SK-N-SH (cell line): ENCODE measurements at places on chromosomes 11 and 22.

DNA sequence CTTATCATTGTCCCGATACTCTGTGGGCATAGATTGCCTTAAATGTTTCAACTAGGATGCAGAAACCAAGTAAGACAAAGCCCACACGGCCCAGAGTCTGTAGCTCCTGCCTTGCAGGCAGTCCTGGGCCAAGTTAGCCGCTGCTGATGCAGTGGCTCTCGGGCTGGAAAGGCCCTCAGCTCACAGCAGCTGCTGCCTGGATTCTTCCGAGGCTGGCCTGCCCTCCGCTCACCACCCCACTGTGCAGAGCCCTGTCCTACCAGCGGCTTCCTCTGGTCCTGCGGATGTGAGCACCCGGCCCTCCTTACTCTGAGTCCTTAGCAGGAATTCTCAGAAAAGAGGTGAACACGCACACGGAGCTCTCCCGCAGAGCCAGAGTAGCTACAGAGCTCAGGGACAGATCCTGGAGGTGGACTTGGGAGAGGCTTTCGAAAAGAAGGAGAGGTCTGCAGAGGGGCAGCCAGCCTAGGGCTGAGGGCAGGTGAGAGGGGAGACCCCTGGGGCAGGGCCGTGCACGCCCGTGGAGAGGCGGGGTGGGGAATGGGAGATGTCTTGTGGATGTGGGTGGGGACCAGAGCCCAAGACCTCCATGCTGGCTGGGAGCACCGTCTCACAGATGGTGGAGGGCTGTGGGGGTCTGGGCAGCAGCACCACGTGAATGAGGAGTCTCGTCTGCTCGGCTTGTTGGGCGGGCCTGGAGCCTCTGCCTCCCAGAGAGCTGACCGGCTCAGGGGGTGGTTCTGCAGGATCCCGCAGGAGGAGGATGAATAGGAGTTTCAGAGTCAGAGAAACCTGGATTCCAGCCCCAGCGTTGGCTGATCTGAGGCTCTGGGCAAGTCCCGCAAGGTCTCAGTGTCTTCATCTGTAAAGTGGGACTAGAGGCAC is 117.4 kb upstream of the B3GAT1 start:
- H3K4me3 ChIP-seq = no peak overlapping the region
- no peak for DNase-seq

GRCh38 chr22:35170716-35171697 is 86.3 kb upstream of the HMGXB4 start:
- no peak overlapping the region for H3K4me3 ChIP-seq
- H3K27ac ChIP-seq = no peak overlapping the region
- no peaks in the 10 kb centered on the region; the same call in 1 of the 2 replicates for H3K27me3 ChIP-seq
- H3K4me1 ChIP-seq = no peaks in the 10 kb centered on the region
- H3K36me3 ChIP-seq = no peaks in the 10 kb centered on the region
- DNase-seq = no peak

- H3K4me1 ChIP-seq = no peaks in the 10 kb centered on the region
- H3K4me3 ChIP-seq = no peak within 1 kb of the TSS
- H3K36me3 ChIP-seq = no peaks in the 10 kb centered on the region
- DNase-seq = no peak
These were observed at the start of gene IGLL1 for GRCh38 chr22:23579870-23580575. TSS of gene IGLL1 (minus strand) at chr22:23580290. CDS start at chr22:23580190, 100 bp downstream.

DNA sequence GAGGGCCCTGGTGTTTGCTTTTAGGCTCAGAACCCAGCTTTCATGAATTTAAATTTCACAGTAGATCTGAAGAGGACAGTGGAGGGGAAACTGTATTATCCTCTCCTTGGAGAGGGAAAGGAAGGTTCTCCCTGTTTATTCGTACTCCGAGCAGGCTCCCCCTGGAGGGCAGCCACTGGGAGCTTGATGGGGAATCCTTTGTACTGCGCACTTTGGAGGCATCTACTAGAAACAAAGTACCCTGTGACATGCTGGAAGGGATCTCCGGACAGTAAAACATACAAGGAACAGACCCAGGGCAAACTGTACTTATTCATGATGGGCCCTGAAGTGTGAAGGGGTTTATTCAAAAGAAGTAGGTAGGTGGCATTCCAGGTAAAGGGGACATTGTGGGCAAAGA is 27.2 kb downstream of the NAV2 start:
- peaks cover 7% of the 10 kb centered on the region for H3K36me3 ChIP-seq
- peaks cover 28% of the 10 kb centered on the region for H3K4me1 ChIP-seq
- no peaks in the 10 kb centered on the region for H3K27me3 ChIP-seq
- peak overlapping the region; percentile 32; the same call in 1 of the 2 replicates for H3K27ac ChIP-seq
- DNase-seq = no peak
- H3K4me3 ChIP-seq = no peak overlapping the region

GRCh38 chr22:30695871-30696655 is 1.4 kb downstream of the OSBP2 start:
- peaks cover 19% of the 10 kb centered on the region; the same call in 1 of the 2 replicates for H3K4me1 ChIP-seq
- no peak overlapping the region for H3K27ac ChIP-seq
- no peak for DNase-seq
- no peaks in the 10 kb centered on the region for H3K36me3 ChIP-seq
- no peaks in the 10 kb centered on the region for H3K27me3 ChIP-seq

GRCh38 chr11:133545199-133545803 is 13.0 kb upstream of the OPCML start:
- H3K4me1 ChIP-seq = peaks cover 8% of the 10 kb centered on the region; the same call in 1 of the 2 replicates
- no peak overlapping the region for H3K4me3 ChIP-seq
- H3K36me3 ChIP-seq = no peaks in the 10 kb centered on the region
- H3K27ac ChIP-seq = no peak overlapping the region

GRCh38 chr11:11207428-11207827 is 145.6 kb downstream of the CSNK2A3 start:
- no peaks in the 10 kb centered on the region; the same call in 1 of the 2 replicates for H3K27me3 ChIP-seq
- H3K27ac ChIP-seq = no peak overlapping the region
- no peaks in the 10 kb centered on the region for H3K4me1 ChIP-seq
- no peak overlapping the region for H3K4me3 ChIP-seq
- H3K36me3 ChIP-seq = no peaks in the 10 kb centered on the region

DNA sequence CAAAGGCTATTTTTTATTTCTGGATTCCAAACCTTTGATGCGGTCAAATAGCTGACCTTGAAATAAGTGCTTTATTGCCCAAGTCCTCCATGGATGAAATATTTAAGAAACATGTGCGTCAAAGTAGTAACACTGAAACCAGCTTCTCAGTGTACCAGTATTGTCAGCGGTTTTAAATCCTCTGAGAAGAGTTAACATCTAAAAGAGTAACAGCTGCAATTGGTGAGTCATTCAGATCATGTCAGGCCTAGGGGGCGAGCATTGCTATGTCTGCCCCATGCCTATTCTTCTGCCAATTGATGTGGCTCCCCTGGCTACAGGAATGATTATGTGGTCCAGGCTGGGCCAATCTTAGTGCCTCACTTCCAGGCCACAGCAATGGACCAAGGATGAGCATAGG is 263.3 kb upstream of the SORL1-AS1 start:
- H3K36me3 ChIP-seq = no peaks in the 10 kb centered on the region
- no peaks in the 10 kb centered on the region for H3K27me3 ChIP-seq
- no peak overlapping the region for H3K4me3 ChIP-seq
- peaks cover 6% of the 10 kb centered on the region; the same call in 1 of the 2 replicates for H3K4me1 ChIP-seq
